A172 (cell line): ENCODE measurements at places on chromosomes 7 and 10.
A peak's percentile ranks its signal among the peaks of the same experiment; 100 is the strongest.

DNA sequence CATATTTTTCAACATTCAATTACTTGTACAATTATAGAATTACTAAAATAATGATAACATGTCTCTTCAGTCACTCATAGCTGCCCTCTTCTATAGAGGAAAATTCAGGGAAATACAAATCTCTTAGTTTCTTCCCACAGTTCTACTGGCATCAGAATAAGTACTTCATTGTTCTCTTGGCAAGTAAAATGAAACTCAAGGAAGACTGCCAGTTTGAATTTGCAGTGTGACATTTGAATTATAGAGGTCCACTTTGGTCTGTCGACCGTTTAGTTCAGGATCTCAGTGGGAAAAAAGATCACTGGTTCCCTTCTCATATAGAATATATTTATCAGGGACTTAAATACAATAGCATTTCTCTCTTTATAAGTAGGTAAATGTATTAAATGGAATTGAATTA lies 114.5 kb downstream of the PON1 start:
- no peak for DNase-seq

DNA sequence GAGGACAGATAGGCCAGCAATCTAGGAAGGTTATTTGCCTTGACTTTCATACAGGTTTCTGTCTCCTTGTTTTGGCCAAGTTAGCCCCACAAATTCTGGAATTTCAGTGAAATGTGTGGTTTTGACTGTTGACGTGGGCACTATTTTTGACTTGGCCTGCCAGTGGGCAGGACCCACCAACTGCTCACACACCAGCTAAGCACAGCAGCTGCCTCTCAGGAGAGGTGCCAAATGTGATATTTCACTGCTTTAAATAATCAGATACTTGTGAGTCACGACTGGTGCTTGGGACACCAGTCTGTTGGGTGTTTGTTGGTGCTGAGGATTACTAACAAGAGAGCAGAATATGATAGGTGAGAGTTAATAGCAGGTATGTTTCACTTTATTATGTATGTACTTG lies 409.7 kb upstream of the MTPN start:
- DNase-seq, result no peak

DNA sequence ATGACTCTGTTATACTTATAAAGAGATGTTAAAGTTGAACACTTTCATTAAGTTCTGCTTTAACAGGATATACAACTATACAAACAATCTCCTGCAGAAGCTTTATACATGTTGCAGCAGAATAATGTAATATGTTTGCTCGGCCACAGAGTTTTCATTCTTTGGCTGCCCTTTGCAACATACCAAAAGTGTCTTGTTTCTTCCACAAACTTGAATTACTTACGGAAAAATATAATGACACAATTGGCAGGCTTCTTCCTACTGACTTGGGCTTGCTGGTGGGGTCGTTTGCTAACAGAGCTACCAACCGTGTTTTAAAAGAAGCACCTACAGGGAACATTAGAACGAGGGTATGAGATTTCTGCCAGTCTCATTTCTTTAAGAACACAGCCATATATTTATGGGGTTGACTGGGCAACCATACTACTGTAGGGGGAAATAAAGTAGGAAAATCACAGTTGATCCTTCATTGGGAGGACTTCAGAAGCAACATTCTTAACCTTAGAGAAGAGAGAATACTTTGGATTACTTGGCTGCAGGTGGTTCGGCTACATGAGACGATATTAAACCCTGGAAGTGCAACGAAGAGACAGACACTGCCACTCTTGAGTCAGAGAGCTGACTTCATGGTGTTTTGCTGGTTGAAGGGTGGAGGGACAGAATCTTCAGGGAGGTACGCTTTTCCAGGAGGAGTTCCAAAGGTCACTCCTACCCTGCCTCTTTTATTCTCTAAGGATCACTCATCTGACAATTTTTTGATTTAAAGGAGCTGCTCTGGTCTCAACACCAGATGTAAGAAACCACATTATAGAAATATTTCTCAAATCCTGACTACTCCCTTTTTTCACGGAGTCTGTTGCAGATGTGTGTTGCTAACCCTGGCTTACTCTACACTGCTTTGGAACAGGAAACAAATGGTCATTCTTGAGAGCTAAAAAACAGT lies 123.9 kb downstream of the SEMA3C start:
- DNase-seq, result peak; percentile 62

GRCh38 chr10:47104151-47104605 lies 192.9 kb downstream of the PTPN20 start:
- DNase-seq, result no peak
